T-helper 22 cell (primary cell): ENCODE measurements at places on chromosomes 1 and 21.

GRCh38 chr1:29209173-29209572, 21.6 kb downstream of the MECR start:
- DNase-seq, result no peak

- no peak for DNase-seq
These were observed 73.1 kb downstream of the VPS13D start for GRCh38 chr1:12302798-12303447.

- DNase-seq, result no peak
These were observed 51.0 kb downstream of the CASQ2 start for GRCh38 chr1:115717541-115717940.

DNA sequence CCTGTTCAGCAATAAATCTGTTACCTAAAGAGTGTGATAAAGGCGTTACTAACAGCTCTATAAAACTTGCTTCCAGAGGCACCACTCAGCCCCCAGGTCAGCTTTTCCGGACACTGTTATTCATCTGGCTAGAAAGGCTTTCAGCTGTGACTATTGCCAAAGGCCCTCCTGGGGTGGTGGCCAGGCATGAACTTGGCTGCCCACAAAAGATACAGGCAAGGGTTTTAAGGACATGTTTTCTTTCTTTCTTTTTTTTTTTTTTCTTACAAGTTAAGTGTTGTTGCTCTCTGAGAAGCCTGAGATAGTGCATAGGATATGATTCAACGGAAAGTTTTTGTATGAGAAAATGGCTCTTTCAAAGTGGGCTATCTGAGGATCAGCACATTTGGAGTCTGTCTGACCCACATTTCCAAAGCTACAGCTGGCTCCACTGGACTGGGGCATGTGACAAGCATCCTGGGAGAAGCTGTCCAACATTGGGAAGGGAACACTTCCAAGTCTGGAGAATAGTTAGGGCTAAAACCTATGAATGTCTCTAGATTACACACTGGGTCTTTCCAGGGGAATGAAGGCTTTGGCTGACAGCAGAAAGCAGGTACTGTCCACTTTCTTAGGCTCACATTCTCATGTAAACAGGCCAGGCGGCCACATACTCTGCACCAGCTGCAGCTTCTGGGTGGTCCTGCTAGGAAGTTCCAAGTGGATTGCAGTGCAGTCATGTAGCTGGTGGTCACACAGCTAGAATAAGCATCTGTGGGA, 639.7 kb downstream of the LMO4 start:
- DNase-seq, result no peak

GRCh38 chr1:205465392-205465791, 9.5 kb upstream of the BLACAT1 start:
- no peak for DNase-seq

GRCh38 chr1:165173409-165173808, 183.1 kb downstream of the LMX1A start:
- no peak for DNase-seq

DNA sequence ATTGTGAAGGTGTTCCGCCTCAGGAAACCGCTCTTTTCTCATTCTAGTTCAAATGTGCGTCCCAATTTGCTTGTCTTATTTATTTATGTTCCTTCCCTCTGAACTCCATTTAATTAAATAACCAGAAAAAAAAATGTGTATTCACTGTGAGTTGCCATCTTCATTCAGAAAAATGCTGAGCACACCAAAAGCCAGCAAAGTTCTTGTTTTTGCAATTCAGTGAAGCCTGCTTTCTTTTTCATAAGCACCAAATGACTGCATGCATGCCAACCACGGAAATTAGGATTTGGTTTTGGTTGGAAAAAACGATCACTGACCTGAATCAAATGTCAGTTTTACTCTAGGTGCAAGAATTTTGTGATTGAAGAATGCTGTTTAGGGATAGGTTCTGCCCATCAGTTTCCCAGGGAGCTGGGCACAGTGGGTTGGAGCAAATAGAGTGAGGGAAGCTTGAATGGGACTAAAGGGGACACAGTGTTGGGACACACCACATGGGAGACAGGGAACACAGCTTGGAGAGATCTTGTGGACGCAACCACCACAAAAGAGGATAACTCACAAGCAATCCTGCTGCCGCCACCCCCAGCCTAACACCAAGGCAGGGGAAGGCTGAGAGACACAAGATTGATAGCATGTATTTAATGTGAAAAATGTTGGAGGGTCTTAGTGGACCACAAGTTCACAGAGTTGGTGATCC, 183.4 kb upstream of the GALNT2 start:
- DNase-seq, result no peak

DNA sequence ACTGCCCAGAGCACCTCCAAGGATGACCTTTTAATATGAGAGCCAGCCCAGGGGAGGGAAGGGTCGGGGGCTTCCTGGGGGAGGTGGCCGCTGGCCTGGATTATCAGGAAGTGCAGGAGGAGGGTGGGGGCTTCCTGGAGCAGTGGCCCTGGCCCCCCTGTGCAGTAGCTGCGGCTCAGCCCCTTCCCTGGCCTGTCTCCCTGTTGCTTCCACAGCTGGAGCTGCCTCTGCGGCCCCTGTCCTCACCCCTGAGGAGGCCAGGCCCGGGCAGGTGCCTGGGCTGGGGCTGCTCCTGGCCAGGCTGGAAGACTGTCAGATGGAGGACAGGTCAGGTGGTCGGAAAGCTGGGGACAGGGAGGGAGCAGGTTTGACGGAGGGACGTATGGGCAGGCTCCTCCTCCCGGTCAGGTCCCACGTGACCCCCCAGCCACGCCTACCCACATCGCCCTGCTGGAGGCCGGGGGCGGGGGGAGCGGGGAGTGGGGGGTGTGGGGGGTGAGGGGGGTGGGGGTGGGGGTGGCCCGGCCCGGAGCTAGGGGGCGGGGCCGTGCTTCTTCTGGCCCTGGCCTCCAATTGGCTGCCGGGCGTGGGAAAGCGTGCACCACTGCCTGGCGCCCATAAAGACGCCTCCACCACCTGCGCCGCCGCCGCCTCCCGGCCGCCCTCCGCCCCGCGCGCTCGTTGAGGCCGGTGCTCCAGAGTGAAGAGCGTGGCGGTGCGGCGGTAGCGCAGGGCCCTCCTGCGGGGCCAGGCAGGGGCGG, 10.2 kb upstream of the TNFRSF14 start:
- DNase-seq, result peak; percentile 84

DNA sequence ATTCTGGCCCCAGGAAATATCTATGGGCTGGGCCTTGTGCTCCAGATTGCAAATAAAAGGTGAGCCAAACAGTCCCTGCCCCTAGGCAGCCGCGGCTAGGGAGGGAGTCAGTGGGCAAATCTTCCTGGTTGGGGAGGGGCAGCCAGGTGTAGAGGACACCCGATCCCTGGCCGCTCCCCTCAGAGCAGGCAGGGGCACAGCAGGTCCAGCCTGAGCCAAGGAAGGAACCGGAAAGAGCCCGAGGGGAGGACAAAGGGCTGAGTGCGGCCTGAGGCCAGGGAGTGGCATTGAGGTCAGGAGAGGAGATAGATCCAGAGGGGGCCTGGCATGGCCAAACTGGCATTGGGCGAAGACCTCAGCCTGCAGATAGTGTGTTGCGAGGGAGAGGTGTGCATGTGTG, 36.6 kb upstream of the ARF1 start:
- DNase-seq, result no peak

DNA sequence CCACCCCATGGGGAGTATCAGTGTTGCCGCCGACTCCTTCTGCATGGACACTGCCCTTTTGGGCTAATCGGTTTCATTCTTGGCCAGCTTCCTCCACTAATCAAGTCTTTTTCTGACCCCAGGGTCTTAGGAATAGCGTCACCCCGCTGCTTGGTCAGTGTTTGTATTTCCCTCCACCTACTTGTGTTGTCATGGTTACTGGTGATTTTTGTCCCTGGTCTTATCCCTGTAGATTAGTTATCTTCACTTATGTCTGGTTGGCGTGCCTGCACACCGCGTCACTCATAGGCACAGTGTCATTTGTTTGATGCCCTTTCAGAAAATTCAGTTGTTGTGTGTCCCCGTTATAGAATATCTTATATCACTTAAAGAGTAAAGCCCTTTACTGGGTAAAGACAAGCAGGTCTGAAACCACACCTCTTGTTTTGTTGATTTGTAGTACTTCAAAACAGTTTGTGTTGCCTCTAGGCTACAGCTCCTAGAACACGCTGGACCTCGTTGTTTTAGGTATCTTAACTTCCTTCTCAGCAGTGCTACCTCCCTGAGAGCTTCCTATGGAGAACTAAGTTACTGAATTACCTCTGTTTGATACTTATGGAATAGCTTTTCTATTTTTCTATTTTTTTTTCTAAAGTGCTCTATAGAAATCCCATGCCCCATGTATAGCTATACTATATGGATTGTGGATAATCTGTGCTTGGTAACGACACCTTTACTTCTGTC, 868 bp downstream of the PPP1R12B start:
- DNase-seq, result no peak

- DNase-seq, result no peak
These were observed 550 bp downstream of the RXFP4 start for GRCh38 chr1:155941845-155942531.

DNA sequence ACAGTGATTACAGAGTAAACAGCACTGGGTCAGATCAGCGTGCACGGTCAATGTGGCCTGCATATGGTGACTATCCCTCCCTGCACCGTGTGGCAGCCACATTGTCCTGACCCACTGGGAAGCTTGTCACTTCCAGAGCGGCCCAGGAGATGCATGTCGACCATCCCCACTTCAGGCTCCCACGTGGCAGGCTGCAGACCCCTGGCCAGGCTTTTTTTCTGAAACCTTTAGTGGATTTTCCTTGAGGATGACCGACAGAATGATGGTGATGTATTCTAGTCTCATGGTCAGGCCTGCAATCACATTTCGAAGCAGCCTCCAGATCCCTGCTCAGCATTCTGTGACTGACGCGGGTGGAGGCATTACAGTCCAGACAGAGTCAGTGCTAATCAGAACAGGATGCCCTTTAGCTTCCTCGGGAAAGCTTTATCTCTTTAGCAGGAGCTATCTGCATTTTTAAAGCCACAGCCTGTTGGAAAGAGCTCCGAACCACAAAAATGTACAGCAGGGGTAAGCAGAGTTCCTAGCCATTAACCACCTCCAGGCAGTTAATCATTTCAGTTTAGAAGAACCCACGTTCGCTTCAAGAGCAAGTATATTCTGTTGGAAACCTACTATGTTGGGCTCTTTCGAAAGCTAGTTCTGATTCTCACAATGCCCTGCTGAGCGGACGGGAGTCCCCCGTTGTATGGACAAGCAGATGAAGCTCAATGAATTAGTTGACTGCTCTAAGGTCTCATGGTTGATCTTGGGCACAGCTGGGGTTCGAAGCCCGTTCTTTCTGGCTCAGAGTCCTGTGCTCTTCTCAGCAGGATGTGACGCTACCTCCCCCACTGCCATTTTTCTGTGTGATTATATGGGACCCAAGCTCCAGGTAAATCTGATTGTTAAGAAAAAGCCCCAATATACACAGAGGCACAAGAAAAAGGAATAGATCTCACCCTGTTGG, 56.5 kb downstream of the IRF2BP2 start:
- DNase-seq, result no peak

DNA sequence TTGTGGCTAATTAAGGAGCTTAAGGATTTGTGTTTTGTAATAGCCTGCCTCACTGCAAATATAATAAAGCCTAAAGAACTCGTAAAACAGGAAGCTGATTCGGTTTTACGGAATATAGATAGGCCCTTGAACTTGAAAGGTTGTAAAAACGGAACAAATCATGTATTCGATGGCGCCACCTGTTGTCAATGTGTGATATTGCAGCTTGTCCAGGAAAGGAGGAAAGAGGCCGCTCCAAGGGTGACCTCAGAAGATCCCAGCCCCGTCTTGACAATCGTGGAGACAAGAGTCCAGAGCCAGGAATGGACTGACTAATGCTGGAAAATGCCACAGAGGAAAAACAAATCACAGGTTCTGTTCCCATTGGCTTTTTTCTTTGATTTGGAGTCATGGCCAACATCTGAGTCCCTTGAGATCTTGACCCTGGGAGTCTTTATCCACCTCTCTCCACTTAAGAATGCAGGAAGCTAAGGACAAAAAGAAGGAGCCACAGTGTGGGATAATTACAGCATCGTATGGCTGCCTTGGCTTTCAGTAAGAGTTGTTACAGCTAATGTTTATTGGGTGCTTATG, 7.0 kb upstream of the IGSF21 start:
- DNase-seq, result no peak

DNA sequence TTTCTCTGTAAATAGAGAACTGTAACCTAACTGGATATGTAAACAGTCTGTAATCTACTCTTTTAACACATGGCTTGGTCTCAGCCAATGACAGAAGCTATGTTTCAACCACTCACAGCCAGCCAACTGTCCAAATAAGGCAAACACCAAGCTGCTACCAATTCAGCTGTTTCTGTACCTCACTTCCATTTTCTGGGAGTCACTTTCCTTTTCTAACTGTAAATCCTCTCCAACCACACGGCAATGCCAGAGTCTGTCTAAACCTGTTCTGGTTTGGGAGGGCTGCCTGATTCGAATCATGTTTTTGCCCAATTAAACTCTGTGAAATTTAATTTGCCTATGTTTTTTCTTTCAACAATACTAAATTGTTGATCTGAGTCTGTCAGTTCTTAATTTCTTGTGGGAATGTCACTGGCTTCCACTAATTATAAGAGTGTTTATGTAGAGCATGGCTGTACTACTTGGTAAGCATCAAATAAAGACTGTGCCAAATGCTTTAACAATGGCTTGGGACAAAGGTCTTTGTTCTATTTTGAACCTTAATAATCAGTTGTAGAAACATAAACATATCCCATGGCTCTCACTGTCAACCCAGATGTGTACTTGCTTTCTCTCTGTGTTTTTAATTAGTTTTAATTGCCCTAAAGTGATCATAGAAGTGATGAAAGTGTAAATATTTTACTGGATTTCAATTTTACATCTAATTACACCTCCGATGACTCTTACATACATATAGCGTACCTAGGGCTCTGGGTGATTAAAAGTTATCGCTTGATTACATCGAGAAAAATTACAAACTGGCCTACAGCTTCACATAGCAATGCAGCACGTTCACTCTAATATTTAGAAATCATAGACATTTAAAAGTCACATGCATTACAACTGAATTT, 1144.6 kb upstream of the TMPRSS15 start:
- DNase-seq, result no peak

- no peak for DNase-seq
These were observed 10.0 kb downstream of the YBEY start for GRCh38 chr21:46295996-46296752.

DNA sequence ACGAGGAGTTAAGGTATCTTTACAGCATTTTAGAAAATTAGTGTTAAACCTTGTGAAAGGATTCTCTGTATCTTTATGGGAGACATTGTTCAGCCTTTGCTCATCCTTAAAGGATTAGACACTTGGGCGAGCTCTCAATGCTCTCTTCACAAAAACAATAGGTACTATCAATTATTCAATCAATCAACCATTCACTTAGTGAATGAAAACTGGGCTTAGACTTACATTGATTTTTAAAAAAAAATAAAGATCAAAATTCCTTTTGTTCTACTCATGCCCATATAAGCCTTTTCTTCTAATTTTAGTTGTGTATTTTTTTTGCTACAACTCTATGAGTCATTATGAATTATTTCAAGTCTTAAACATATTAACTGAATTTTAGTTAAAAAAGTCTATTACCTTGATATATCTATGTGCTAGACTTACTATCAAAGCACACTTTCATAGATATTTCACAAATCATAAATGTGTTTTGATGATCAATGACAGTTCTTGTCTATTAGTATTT, 181.2 kb downstream of the DPYD start:
- DNase-seq, result no peak

GRCh38 chr1:50308878-50309277, 114.4 kb downstream of the DMRTA2 start:
- no peak for DNase-seq

- no peak for DNase-seq
These were observed 33.4 kb upstream of the CITED4 start for GRCh38 chr1:40895601-40896000.
